ENCODE measurements at places on chromosomes 4 and X. TPM values are rescaled to one million over a fixed set of nuclear protein-coding genes. Genes with fewer than 3 reads are reported as not detected.

Gene STATH
- total RNA-seq, result not detected

Gene REELD1
- 0.13 TPM for total RNA-seq

Gene GLRA2
- not detected for total RNA-seq

GRCh38 chr4:182577411-182577810 is 334.2 kb downstream of the TENM3 start:
- no peaks in the 10 kb centered on the region for H3K27me3 ChIP-seq
- no peak overlapping the region for H3K4me3 ChIP-seq
- no peaks in the 10 kb centered on the region for H3K36me3 ChIP-seq
- no peak for DNase-seq

DNA sequence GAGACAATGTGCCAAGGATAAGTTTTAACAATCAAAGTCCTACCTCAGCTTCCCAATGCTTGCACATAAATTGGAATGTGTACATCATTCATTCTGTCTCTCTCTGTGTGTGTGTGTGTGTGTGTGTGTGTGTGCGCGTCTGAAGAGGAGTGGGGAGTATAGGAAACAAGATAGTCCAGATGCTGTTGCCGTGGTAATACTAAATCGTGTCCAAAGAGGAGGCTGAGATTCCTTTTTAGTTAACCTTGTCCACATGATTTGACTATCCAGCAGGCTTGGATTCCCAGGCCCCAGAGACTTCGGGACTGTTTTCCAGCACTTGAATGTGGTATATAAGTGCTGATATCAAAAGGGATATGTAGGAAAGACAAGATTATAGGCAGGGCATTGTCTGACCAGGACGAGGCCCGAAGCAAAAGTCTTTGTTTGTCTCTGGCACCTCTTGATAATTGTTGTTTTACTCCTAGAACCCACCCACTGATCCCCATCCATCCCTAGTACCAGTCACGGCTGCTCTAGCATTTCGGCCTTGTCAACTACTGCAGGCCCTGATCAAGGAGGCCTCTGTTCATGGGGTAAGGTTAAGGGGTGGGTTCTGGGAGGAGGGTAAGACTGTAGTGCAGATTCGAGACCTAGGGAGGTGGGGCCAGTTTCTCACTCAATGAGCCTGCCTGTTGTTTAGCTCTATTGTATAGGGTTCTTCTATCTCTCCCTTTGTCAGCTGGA is 3.9 kb downstream of the PLP1 start:
- no peak overlapping the region for H3K27ac ChIP-seq
- no peak overlapping the region for H3K4me3 ChIP-seq
- H3K4me1 ChIP-seq, result no peaks in the 10 kb centered on the region
- DNase-seq, result no peak
- H3K36me3 ChIP-seq, result no peaks in the 10 kb centered on the region
- H3K27me3 ChIP-seq, result peaks cover 2% of the 10 kb centered on the region

- H3K36me3 ChIP-seq, result peaks cover 10% of the 10 kb centered on the region
- H3K27ac ChIP-seq, result peak overlapping the region; percentile 69
- DNase-seq, result no peak
- H3K4me1 ChIP-seq, result peaks cover 41% of the 10 kb centered on the region
- no peaks in the 10 kb centered on the region for H3K27me3 ChIP-seq
Observed at GRCh38 chrX:101415180-101416145, 7.4 kb downstream of the HNRNPH2 start.

- no peaks in the 10 kb centered on the region for H3K36me3 ChIP-seq
- no peak for DNase-seq
- H3K27ac ChIP-seq, result no peak overlapping the region
- H3K4me1 ChIP-seq, result peaks cover 8% of the 10 kb centered on the region
- no peak overlapping the region for H3K4me3 ChIP-seq
Observed at GRCh38 chrX:153882086-153882498, 3.9 kb downstream of the L1CAM start.

GRCh38 chr4:94375364-94375763 is 32.7 kb upstream of the HPGDS start:
- H3K36me3 ChIP-seq, result no peaks in the 10 kb centered on the region
- H3K27ac ChIP-seq, result no peak overlapping the region
- no peak for DNase-seq
- peaks cover 4% of the 10 kb centered on the region for H3K4me1 ChIP-seq
- peaks cover 1% of the 10 kb centered on the region for H3K27me3 ChIP-seq

GRCh38 chrX:50471390-50471789 is 765 bp upstream of the DGKK start:
- H3K4me3 ChIP-seq, result peak overlapping the region; percentile 46
- H3K27ac ChIP-seq, result no peak overlapping the region
- peaks cover 9% of the 10 kb centered on the region for H3K4me1 ChIP-seq
- no peak for DNase-seq

DNA sequence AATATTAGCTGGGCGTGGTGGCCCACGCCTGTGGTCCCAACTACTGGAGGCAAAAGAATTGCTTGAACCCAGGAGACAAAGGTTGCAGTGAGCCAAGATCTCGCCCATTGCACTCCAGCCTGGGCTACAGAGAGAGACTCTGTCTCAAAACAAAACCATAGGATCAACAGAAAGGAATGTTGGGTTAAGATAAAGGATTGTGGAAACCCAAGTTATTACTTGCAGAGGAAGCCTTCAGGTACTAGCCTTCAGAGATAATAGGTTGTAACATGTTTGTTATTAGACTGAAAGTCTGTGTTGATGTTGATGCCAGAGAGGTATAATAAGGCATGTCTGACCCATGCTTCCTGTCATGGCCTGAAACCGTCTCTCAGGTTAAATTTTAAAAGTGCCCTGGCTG is 16.9 kb downstream of the SSX5 start:
- H3K27ac ChIP-seq, result no peak overlapping the region
- H3K36me3 ChIP-seq, result no peaks in the 10 kb centered on the region
- peaks cover 4% of the 10 kb centered on the region for H3K27me3 ChIP-seq
- DNase-seq, result no peak
- H3K4me3 ChIP-seq, result no peak overlapping the region

- no peak within 1 kb of the TSS for H3K27ac ChIP-seq
- no peak for DNase-seq
- H3K4me3 ChIP-seq, result no peak within 1 kb of the TSS
- no peaks in the 10 kb centered on the region for H3K36me3 ChIP-seq
Observed at GRCh38 chrX:129779747-129780146, at the start of gene SASH3. Gene SASH3 (plus strand): TSS chrX:129779949. CDS start chrX:129780098, 149 bp downstream.

DNA sequence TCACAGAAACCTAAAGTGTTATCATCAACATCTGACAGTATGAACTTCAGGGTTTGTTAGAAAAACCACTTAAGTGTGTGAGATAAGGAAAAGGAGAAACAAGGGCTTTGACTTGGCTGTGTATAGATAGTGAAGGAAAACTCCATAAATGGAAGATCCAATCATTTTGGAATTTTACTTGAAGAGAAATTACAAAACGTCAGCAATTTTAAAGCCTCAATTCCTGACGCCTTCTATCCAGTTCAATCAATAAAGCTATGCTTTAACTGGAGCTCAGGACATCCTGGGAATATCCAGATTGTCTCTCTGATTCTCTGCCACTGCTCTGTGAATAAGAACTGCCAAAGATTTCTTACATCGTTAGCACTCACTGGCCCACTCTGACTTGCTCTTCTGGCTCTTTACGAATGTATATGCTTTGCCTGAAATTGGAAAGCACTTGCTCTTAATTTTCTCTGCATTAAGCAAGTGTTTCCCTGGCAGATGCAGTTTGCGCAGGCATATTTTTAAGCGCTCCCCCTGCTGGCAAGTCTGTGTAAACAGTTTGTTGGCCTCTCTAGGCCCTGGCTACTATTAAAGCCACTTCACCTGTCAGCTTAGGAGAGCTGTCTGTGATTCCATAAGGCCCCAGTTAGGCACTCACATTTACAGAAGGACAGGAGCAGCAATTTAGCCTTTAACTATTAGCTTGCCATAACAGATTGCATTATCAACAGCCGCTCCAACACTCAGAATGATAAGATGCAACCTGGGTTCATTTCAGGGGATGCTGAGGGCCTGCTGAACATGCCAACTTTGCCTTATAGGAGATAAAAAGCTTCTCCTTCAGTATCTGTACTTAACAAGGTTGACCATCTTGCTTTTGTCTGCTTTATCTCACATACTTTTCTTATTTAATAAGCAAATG is 251.4 kb upstream of the DDX53 start:
- no peak overlapping the region for H3K27ac ChIP-seq
- no peaks in the 10 kb centered on the region for H3K36me3 ChIP-seq
- H3K27me3 ChIP-seq, result no peaks in the 10 kb centered on the region
- H3K4me1 ChIP-seq, result peaks cover 8% of the 10 kb centered on the region
- no peak overlapping the region for H3K4me3 ChIP-seq

DNA sequence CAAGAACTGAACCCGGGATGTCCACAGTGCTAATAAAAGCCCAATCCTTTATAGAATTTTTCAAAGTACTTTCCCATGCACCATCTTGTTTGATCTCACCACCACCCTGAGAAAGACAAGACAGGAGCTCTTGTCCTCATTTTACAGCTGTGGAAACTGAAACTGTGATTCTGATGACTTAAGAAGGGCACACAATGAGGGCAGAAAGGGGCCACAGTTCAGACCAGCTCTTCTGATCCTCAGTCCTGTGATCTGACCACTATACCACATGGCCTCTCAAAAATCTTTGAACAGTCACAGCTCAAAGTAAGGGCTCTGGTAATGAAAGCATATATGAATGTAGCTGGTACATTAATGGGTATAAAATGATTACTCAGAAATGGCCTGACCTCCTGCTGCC is 127.3 kb upstream of the CPEB2 start:
- H3K36me3 ChIP-seq, result no peaks in the 10 kb centered on the region
- H3K27ac ChIP-seq, result no peak overlapping the region
- no peak overlapping the region for H3K4me3 ChIP-seq
- no peaks in the 10 kb centered on the region for H3K4me1 ChIP-seq
- no peak for DNase-seq

GRCh38 chr4:170748975-170749374 is 659.2 kb upstream of the AADAT start:
- peaks cover 5% of the 10 kb centered on the region for H3K36me3 ChIP-seq
- no peak for DNase-seq
- no peak overlapping the region for H3K4me3 ChIP-seq
- H3K27me3 ChIP-seq, result no peaks in the 10 kb centered on the region

All from mesothelial cell of epicardium (in vitro differentiated cells).